ENCODE measurements at places on chromosomes 1 and 21. TPM values are rescaled to one million over a fixed set of nuclear protein-coding genes. Genes with fewer than 3 reads are reported as not detected.

The DUSP12 gene
- polyA plus RNA-seq: 14.5 TPM

The PSMB2 gene
- polyA plus RNA-seq: 42.5 TPM

The OLFML2B gene
- polyA plus RNA-seq: 0.66 TPM

The FAM167B gene
- polyA plus RNA-seq: 2.0 TPM

The NCAM2 gene
- polyA plus RNA-seq: 0.08 TPM

The SH3BGRL3 gene
- polyA plus RNA-seq: 170 TPM

The TTC39A gene
- polyA plus RNA-seq: 11.1 TPM

The DHRS3 gene
- 73.1 TPM for polyA plus RNA-seq

The KCNK2 gene
- polyA plus RNA-seq: 0.07 TPM

The COL24A1 gene
- 0.14 TPM for polyA plus RNA-seq

The OR2L5 gene
- polyA plus RNA-seq: not detected

The SLC35D1 gene
- polyA plus RNA-seq: 1.5 TPM

The SLAMF7 gene
- 4.0 TPM for polyA plus RNA-seq

The CSMD2 gene
- polyA plus RNA-seq: 0.02 TPM
